NCI-H1105 treated with DMSO at 0.1 percent for 48 hours (cell line): ENCODE measurements at places on chromosomes 7 and 10.
A peak's percentile ranks its signal among the peaks of the same experiment; 100 is the strongest.

DNA sequence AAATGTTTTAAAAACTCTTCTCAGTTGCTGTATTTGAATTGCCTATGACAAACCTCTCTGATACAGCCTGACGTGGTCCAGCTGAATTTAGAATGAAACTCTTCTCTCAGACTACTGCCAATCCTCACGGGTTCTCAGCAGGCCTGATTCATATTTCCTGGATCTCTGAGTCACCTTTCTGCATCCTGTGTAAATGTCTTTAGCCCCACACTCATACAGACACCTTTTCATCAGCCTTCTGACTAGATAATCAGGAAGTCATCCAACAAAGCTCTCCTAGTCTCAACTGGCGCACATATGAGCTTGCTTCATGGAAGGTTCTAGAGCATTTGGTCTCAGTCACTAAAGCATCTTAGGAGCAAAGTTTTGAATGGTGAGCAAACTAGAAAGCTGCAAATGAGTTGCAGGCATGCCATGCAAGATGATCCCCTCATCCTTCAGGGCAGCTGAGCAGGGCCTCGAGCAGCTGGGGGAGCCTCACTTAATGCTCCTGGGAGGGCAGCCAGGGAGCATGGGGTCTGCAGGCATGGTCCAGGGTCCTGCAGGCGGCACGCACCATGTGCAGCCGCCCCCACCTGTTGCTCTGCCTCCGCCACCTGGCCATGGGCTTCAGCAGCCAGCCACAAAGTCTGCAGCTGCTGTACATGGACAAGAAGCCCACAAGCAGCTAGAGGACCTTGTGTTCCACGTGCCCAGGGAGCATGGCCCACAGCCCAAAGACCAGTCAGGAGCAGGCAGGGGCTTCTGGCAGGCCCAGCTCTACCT lies 182.8 kb downstream of the ARHGAP12 start:
- no peak for DNase-seq

GRCh38 chr10:86244297-86245014 lies 122.1 kb downstream of the GRID1 start:
- DNase-seq, result no peak

DNA sequence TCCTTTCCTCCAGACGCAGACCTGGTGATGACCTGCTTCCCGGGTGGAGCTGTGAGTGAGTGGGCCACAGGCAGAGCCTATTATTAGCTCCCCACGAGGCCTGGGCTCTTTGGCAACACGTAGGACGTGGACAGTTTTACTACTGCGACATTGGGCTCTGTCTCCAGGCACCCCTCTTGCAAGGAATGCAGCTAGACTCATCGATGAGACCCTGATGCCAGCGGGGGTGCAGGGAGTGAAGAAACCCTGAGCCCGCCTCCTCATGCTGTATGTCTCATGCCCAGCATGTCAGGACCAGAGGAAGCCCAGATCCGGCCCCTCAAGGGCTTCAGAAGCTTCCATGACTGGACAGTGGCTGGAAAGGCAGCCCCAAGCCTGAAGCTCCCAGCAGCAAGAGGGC lies 161.9 kb downstream of the TCERG1L start:
- no peak for DNase-seq

GRCh38 chr7:100865938-100866728 lies 1.1 kb upstream of the TRIP6 start:
- DNase-seq, result peak; percentile 79

DNA sequence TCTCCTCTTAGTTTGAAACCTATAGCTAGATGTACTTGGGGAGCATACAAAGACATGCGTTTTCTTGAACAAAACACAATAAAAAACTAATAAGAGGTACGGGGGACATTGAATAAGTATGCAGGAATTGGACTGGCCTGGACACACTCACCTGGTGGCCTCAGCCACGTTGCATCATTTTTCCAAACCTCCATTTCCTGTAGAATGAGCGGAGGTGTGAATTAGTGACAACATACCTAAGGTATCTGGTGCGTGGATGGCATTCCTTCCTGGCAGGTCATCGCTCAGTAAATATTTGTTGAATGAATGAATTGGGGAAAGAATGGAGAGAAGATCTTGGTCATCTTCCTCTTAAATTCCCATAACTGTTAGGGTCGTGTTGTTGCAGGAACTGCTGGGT lies 103.2 kb upstream of the CTBP2 start:
- no peak for DNase-seq

GRCh38 chr7:129950191-129950932 lies 2.4 kb downstream of the UBE2H start:
- DNase-seq, result no peak

DNA sequence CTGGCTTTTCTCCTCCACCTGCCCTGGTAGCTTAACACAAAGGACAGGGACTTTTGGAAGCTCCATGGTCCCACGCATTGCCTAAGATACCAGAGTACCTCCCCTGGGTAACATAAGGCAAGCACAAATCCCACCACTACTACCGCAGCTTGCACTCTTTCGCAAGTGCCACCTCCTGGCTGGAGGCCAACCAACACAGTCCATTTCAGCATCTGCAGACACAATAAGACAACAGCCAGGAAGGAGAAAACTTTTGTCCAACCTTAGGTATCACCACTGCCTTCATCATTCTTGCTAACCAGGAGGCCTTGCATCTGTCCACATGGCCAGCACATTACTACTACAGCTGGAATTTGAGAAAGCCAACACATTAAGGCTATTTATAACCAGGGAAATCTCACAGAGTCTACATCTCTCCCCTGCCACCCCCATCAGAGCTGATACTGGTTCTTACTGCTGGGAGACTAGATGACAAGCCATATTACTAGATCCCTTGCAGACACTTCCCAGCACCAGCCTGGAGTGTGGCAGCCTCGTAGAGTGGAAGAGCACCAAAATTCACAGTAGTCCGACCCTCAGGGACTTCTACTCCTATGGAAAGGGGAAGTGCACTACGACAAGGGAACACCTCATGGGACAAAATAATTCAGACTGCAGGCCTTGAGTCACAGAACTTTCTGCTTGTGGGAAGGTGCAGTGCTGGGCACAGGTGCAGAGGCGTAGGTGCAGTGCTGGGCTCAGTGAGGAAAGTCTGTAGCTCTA lies 39.8 kb upstream of the CDK13 start:
- DNase-seq, result no peak

DNA sequence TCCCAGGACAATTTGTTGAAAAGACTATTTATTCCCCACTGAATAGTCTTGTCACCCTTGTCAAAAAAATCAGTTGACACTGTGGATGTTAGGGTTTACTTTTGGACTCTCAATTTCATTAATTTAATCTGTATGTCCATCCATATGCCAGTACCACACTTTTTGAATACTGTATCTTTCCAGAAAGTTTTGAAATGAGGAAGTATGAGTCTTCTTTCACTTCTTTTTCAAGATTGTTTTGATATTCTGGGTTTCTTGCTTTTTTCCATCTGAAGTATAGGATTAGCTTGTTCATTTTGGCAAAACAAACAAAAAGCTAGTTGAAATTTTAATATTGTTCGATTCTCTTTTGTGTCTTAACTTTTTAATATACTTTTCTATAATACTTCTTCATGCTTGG lies 21.7 kb downstream of the KLHDC10 start:
- DNase-seq, result no peak

DNA sequence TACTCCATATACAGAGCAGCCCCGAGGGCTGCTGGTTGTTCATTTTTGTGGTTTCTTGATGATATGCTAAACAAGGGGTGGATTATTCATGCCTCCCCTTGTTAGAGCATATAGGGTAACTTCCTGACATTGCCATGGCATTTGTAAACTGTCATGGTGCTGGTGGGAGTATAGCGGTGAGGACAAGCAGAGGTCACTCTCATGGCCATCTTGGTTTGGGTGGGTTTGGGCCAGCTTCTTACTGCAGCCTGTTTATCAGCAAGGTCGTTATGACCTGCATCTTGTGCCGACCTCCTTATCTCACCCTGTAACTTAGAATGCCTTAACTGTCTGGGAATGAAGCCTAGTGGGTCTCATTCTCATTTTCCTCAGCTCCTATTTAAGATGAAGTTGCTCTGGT lies 31.3 kb downstream of the GNAT3 start:
- DNase-seq, result no peak

GRCh38 chr10:17965649-17966235 lies 14.0 kb downstream of the SLC39A12 start:
- no peak for DNase-seq

DNA sequence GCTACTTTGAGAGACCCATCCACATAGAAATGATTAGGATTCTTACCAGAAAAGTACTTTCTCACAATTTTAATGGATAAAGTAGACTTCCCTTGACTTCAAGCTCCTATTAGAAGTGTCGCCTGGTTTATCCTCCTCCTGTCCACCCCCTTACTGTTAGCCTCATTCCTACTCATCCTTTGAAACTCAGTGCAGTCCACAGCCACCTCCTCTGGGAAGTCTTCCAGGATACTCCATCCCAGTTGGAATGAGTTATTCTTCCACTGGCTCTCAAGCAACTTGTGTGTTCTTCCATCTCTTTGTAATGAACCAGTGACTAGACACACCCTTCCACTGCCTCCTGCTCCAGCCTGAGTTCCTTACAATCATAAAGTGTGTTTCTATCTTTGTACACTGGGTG lies 25.1 kb upstream of the CDK1 start:
- no peak for DNase-seq
